NCI-H1048 (cell line): ENCODE measurements at places on chromosomes 6 and 20.

- no peak for DNase-seq
Observed at GRCh38 chr6:10425176-10425974, 10.5 kb upstream of the TFAP2A start.

DNA sequence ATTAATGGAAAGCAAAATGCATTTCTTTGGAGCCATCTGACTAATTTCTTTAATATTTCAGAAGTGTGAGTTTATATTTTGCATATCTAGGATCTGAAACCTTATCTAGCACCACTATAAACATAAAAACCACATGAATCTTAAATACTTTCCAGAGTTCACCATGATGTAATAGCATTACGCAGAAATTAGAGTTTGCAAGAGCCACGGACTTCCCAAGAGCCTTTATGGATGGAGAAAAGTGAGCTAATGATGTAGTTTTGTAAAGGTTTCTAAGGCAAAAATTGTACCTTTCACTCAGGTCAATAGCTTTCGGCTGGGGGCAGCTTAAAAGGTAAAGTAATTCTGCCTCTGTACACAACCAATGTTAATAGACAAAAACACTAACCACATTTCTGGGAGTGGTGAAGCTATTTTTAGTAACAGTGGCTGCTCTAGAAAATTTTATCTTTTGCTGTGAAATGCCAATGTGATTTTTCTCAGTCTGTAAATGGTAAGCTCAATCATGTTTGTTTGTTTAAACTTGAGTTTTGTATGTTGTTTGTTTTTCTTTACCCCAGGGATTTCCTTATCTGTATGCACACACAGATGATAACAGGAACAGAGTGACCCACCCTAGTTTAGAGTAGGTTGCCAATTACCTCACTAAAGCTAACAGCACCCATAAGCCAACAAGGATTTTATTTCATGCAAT, 80.5 kb downstream of the FILIP1 start:
- no peak for DNase-seq

DNA sequence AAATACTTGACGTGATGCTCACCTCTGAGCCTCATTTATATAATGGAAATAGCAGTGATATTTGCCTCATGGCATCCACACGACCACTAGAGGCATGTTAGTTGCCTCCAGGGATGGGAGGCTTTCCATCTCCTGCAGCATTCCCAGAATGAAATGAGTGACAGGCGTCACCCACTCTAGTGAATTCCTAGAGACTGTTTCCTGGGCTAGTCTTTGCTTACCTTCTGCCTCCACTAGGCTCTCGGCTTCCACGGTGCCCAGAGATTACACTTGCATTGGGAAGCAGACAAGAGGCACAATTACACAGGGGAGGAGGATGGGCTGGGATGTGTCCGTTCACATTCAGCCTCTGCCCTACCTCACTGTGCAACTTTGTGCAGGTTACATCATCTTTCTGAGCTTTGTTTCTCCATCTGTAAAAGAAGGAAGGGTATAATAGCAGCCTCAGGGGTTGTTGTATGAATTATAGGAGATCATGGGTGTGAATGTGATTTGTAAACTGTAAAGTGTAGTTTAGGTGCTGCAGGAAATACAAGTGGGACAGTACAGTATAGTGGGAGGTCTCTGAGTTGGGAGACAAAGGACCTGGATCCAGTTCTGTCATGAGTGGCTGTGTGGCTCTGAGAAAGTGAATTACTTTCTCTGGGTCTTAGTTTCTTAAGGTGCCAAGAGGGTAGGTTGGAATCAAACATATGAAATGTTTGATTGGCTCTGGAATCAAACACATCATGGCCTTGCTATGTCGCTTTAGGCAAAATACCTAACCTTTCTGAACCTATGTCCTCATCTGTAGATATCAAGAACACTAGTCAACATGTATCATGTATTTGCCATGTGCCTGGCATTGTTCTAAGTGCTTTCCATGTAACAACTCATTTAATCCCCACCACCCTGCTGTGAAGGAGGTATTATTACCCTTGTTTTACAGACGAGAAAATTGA, 3.6 kb upstream of the VSTM2L start:
- DNase-seq = no peak

DNA sequence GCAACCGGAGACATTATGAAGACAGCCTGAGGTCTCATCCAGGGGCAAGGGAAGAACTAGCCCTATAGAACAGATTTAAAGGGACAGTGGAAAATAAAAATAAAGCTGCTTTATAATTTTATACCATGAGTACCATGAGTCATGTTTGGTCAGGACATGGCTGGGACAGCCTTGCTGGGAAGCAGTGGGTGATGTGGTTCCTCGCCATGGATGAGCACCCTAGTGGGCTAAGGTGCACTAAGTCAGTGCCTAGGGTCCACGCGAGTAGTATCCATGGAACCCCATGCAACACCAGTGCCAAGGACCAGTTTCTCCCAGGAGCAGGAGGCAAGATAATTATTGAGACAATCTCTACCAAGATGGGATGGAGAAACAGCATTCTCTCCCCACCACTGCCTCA, 33.4 kb upstream of the ELMO2 start:
- DNase-seq = no peak

- DNase-seq = no peak
Observed at GRCh38 chr6:104955491-104955890, 1.4 kb upstream of the LIN28B start.

DNA sequence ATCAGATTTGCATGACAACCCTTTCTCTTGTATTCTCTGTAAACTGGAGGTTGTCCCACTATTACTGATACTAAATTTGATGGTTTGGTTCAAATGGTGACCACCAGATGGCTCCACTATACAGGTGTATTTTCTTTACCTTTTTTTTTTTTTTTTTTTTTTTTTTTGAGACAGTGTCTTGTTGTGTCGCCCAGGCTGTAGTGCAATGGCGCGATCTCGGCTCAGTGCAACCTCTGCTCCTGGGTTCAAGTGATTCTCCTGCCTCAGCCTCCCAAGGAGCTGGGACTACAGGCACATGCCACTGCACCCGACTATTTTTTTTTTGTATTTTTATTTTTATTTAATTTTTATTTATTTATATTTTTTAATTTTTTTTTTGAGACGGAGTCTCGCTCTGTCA, 6.6 kb upstream of the WTAP start:
- DNase-seq = peak; percentile 38

DNA sequence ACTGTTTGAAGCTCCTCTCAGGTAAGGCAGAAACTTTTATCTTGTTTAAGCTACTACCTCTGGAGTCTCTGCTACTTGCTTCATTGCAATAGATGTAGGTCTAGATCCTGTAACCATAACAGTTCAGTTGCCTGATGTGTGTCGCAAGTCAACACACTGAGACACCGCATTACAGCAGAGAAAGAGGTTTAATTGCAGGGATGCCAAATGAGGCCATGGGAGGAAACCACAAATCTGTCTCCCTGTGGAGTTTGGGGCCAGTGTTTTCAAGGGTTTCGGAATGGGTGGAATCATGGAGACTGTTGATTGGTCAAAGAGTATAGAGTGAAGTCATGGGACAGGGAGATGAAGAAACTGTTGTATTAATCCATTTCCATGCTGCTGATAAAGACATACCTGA, 57.1 kb upstream of the RBM24 start:
- no peak for DNase-seq

- no peak for DNase-seq
Observed at GRCh38 chr6:63452125-63452524, 120.2 kb upstream of the LOC128125822 start.

- no peak for DNase-seq
Observed at GRCh38 chr6:160137130-160137988, 15.7 kb downstream of the SLC22A1 start.

DNA sequence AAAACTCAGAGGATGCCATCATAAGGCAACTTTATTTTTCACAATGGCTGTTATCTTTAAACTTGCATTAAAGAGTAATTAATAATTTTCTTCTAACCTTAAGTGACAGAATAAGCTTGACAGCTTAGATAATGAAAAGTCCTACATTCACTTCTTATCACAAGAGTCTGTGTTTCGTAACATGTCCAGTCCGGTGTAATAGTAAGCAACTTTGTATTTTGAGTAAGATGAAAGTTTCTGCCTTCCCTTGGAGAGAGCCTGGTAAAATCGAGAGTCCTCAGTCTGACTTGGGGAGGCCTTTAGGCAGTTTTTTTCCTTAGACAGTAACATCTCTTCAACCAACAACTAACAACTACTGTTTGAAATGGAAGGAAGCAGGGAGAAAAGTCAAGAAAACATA, 195.6 kb downstream of the GRM1 start:
- no peak for DNase-seq

DNA sequence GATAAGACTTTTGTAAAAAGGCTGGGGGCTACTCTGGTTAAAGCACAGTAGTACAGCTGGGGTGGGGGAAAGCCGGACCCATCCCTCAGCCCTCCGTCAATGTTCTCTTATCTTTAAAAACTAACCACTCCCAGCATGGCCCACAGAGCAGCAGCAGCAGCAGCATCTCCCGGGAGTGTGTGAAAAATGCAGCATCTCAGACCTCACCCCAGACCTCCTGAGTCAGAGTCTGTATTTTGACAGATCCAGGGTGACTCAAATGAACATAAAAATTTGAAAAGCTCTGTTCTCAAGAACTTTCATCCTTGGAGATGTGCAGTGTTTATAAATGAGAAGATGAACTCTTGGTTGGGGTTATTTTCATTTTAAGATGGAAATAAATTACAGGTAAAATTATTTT, 277.7 kb upstream of the ECI2 start:
- DNase-seq = no peak

DNA sequence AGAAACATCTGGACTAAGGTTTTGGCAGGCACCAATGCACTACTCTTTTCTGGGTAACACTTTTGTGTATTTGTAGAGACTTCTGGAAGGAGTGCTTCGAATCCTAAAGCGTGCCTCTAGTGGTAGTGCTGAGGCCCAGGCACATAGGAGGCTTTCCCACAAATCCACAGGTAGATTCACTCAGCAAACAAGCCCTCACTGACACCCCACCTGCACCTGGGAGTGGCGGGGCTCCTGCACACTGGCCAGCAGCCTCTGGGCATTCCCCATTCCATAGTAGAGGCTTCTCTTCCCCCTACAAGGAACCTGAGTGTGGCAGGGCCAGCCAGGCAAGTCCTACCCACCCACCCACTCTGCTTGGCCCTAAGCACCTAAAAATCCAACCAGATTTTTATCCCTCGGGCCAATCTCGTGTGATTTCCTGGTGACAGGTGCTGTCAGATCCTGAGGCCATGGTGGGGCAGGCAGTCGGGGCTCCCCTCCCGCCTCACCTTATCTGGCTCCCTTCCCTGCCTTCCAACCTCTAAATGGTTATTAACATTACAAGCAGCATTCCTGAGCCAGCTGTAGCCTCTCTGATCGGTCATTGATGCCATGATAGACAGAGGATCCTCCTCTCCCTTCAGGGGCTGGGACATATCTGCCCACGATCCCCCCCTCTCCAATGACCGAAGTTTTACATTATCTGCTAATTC, 82.4 kb downstream of the SLC2A10 start:
- no peak for DNase-seq

DNA sequence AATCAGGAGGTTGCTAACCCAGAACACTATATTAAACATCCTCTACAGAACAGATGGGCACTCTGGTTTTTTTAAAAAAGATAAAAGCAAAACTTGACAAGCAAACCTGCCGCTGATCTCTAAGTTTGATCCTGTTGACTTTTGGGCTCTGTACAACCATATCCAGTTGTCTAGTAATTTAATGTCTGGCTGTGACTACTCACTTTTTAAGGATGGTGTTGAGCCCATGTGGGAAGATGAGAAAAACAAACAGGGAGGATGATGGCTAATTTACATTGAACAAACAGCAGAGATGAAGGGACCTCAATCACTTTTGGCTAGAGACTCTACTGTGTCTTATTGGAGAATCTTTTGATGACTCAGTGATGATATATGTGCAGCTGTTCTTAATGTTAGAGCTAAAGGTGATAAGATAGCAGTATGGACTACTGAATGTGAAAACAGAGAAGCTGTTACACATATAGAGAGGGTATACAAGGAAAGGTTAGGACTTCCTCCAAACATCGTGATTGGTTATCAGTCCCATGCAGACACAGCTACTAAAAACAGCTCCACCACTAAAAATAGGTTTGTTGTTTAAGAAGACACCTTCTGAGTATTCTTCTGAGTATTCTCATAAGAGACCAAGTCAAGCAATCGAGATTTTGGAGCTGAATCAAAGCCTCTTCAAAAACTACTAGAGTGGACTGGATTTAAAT, 201.2 kb upstream of the SHLD1 start:
- no peak for DNase-seq

DNA sequence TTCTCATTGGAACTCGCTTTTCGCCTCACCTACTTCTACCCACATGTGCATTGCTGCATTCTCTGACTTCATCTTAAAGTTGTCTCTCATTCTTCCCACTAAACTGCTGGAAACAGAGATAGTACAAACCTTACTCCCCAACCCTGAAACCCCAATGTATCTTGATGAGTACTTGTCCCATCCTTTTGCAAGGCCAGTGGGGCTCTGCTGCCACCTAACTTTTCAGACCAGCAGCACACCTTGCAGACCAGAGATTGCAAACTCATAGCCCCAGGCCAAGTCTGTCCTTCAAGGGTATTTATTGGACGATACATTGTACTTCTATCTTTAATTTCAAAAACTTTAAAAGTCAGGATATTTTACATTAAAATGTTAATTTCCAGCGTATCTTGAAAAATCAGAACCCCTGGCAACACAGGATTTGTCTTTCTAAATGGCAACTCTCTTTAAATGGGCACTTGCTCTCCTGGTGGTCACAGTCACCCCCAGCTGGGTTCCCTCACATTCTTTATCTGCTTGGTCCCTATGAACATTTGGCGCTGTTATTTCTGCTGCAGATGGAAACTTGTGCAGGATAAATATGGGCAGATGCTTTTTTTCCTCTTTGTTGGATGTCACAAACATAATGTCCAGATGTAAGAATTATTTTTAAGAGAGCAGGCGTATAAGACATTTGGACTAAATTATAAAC, 83.9 kb downstream of the SOD2 start:
- no peak for DNase-seq

DNA sequence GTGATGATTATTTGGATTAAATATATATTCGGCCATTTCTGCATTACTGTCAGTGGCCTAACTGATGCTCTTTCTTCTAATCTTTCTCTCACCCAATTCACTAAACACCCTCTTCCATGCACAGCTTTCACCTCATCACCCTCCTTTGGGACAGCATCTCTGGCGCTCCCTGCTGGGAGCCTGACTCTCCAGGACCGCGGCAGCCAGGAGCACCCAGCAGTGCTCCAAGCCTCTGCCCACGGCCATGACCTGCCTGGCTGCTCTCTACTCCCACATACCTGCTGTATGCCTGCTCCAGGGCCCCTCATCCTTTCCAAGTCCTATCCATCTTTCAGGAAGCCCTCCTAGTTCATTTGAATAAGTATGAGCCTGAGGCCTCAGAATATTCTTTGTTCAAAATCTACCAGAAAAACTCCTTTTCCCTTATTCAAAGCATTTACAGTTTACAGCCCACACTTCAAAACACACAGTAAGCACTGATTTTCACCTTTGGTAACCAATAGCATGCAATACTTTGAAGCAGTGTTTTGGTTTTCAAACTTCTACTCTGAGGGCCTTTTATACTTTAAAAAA, 15.2 kb downstream of the CTCFL start:
- no peak for DNase-seq

GRCh38 chr6:9628819-9629218, 786.1 kb downstream of the TFAP2A start:
- DNase-seq = no peak

- no peak for DNase-seq
Observed at GRCh38 chr6:493840-494239, 102.3 kb downstream of the IRF4 start.
